ENCODE measurements at places on chromosomes 6 and 20.
A peak's percentile ranks its signal among the peaks of the same experiment; 100 is the strongest.

GRCh38 chr6:53461041-53461656 is 83.8 kb downstream of the GCLC start:
- peak; percentile 33 for DNase-seq

- no peak for DNase-seq
These were observed 9.8 kb downstream of the DUSP15 start for GRCh38 chr20:31860390-31861134.

- DNase-seq: no peak
These were observed 129.1 kb downstream of the SASH1 start for GRCh38 chr6:148471624-148472159.

- DNase-seq: no peak
These were observed 50.2 kb downstream of the TBC1D7 start for GRCh38 chr6:13278164-13278563.

GRCh38 chr6:8065519-8065911 is 1.3 kb upstream of the BLOC1S5 start:
- DNase-seq: no peak

DNA sequence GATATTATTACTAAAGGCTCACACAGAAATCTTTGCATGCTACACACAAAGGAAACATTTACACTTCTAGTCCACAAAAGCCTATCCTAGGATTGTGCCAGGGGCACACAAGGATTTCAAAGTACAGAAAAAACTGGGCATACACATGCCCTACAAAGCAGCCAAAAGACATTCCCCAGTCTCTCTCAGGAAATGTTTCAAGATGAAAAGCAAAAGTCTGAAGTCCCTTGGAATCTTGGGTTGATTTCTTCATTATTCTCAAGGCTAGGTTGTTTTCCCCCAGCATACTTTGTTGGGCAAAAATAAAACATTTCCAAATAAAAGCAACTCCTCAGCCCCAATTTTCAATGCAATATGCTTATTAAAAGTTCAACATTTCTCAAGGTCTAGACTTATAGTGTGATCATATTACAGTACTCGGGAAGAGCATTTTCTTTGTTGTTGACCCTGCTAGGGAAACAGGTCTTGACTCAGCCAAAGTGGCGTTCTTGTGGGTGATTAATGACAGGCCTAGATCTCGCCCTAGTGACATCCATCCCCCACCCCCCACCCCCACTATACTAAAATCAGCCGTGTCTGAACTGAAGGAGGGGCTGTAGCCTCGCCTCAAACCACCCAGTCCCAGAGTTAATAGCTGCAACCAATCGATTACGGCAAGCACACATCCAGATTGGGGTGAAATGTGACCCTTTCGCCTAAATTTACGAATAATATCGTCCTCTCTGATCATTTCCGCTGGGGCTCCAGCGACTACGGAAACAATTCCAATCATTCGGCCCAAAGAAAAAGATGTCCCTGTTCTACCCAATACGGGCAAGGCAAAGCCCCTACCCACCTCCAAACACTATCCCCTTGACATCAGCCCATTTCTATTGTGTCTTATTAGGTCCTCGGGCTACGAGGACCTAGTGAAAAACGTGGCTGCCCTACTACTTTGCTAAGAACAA is 1.4 kb downstream of the AKIRIN2 start:
- peak; percentile 29 for DNase-seq

DNA sequence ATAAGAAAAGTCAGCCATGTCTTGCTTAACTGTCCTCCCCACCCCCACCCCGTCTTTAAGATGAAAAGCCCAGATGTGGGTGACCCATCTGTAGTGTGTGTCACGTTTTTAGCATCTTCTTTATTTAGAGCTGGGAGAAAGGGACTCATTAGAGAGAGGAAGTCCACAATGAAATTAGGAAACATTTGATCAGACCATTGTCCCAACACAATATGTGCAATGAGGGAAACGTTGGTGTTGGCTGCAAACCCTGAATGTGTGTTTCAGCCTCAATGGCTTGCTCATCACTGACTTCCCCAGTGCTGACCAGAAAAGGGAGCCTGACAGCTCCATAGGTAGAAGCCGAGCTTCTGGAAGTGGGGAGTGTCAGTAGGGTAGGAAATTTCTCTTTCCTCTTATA is 475.7 kb downstream of the CD83 start:
- no peak for DNase-seq

GRCh38 chr6:149936743-149937142 is 5.1 kb upstream of the ULBP2 start:
- no peak for DNase-seq

GRCh38 chr6:24936641-24937317 is 1.0 kb upstream of the RIPOR2 start:
- DNase-seq: no peak

DNA sequence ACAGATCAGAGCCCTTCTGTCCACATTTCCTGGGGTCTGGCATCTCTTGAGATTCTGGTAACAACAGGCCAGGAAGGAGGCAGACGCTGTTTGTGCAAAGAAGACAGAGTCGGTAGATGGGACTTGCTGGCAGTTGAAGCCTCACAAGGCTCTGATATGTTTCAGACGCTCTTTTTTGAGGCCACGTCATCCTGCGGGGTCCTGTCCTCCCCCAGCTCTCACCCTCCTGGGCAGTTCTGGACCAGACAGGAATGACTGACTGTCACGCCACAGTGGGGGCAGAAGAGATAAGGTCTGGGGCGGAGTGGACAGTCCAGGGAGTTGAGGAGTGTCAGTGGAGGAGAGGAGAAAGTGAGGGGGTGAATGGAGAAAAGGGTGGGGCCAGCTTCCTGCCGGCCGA is 87.1 kb upstream of the SULF2 start:
- no peak for DNase-seq

GRCh38 chr20:12311094-12311865 is 393.6 kb downstream of the BTBD3 start:
- no peak for DNase-seq

GRCh38 chr6:76634695-76635094 is 562.2 kb upstream of the IMPG1 start:
- DNase-seq: no peak

DNA sequence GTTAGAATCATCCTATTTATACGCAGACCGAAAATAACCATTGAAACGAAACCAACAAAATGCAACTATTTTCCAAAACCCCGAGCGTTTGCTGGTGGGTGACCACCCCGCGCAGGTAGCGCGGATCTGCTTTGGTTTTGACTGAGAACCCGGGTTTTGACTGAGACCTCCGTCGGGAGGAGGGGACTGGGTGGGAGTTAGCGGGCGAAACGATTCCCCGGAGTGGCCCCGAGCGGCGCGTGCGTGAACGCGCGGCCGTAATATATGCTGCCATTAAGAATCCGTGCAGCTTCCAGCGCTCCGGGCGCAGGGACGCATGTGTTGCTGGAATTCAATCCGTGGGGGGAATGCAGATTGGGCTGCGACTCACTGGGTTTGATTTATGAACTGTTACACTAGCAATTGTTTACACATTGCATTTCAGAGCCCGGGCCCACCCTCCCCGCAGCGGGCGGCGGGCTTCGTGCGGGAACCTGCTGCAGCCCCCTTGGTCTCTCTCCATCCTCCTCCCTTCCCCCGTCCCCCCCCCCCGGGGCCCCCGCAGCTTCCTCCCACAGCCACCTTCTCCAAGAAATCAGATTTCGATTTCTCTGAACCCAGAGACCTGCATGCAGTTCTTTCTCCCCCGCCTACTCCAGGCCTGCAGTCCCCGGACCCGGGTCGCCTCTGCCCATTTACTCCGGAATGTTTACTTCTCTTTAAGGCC is 9.9 kb downstream of the NRN1 start:
- DNase-seq: peak; percentile 9

DNA sequence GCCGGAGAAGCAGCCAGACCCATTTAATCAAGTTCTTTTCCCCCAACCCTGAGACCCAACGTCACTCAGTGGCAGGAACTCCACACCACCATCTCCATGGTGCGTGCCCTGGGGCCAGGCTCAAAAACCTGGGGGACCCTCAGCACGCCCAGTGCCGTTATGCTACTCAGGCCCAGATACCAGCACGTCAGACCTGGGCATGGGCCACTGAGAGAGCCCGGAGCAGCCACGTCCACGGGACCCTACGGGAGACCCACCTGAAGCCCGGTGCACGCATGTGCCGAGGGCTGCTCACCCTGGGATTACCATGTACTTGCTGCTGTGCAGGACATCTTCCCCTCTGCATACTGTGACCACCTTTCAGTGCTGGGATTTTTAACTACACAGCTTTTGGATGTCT is 13.8 kb downstream of the SLC2A4RG start:
- DNase-seq: no peak

GRCh38 chr20:7038029-7038428 is 270.5 kb downstream of the BMP2 start:
- no peak for DNase-seq

DNA sequence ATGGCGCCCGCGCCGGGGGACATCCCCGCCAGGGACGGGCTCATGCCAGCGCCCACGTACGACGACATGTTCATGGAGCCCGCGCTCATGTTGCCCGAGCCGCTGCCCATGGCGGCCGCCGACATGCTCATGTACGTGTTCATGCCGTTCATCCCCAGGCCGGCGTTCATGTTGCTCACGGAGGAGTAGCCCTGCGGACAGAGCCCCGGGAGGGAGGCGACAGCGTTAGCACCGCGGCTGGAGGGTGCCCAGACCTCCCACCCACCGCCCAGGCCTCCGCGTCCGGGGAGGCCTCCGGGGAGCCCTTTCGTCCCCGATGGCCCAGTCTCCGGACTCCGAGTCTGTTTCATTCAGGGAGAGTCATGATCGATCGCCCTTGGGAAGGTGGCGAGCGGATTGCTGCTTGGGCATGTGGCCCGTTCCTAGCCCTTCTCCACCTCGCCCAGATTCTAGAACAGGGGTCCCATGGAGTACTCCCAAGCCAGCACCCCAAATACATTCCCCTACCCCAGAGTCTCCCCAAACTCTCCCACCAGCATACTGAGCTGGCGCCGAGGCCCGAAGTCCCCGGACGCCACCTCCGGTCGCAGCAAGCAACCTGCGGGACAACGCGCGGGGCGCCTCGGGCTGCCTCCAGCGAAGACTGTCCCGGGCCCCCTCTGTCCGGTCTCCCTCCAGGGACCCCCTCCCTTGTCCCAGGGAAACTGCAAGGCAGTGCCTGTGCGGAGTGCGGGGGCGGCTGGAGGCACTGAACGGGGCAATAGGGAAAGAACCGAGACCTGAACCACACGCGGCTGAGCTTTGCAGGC is 1.2 kb downstream of the FOXA2 start:
- DNase-seq: no peak

- DNase-seq: no peak
These were observed 182.4 kb downstream of the DLL1 start for GRCh38 chr6:170108456-170108855.
